ENCODE measurements at places on chromosomes 6 and 20.

DNA sequence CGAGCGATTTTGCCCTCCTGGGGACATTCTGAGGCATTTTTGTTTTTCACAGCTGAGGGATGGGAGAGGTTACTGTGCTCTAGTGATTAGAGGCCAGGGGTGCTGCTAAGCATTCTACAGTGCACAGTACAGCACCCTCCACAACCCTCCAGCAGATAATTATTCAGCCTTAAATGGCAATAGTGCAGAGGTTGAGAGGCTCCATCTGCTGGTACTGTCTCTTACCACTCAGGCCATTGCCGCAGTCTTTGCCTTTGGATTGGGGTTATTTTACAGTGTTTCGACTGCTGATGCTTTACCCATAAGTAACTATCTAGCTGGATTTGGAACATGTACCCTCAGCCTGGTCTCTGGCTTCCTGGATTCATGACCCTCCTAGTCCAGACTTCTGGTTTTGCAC lies 705.3 kb downstream of the KIF16B start:
- H3K4me3 ChIP-seq = no peak overlapping the region
- peaks cover 9% of the 10 kb centered on the region for H3K4me1 ChIP-seq
- H3K27ac ChIP-seq = peak overlapping the region; percentile 17

DNA sequence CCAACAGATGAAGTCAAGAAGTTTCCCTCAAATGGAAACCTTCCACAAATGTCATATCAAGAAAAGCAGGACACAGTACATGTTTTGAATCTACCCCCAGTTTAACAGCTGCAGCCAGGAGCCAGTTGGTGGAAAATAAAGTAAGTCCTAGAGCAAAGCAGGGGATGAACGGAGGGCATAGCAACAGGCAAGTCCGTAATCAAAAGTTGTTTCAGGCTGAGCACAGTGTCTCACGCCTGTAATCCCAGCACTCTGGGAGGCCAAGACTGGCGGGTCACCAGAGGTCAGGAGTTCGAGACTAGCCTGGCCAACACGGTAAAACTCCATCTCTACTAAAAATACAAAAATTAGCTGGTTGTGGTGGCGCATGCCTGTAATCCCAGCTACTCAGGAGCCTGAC lies 2.4 kb upstream of the SALL4 start:
- no peak overlapping the region for H3K27ac ChIP-seq
- H3K4me1 ChIP-seq = peaks cover 15% of the 10 kb centered on the region
- no peaks in the 10 kb centered on the region for H3K36me3 ChIP-seq
- DNase-seq = no peak
- peaks cover 39% of the 10 kb centered on the region for H3K27me3 ChIP-seq

DNA sequence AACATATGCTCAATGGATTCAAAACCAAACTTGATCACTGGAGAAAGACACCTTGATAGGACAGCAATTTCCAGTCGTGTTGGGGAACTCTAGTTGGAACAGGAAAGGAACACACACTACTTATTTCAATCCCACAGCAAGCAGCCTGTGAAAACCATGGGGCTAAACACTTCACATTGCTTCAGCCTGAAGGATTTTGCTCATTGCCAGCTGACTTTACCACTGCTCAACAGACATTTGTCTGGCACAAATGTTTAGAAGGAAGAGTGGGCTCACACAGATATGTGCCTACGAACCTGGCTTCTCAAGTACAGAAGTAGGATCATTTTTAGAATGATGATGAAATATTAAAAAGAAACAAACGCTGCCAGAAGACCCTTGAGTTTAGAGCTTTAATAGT lies 598.1 kb downstream of the PHF3 start:
- H3K4me1 ChIP-seq = no peaks in the 10 kb centered on the region
- no peak overlapping the region for H3K4me3 ChIP-seq
- H3K27ac ChIP-seq = no peak overlapping the region
- no peaks in the 10 kb centered on the region for H3K27me3 ChIP-seq

GRCh38 chr6:43504756-43505593 lies 5.2 kb downstream of the LRRC73 start:
- H3K36me3 ChIP-seq = peaks cover 23% of the 10 kb centered on the region
- peaks cover 18% of the 10 kb centered on the region for H3K27me3 ChIP-seq
- DNase-seq = no peak
- H3K27ac ChIP-seq = no peak overlapping the region
- H3K4me3 ChIP-seq = no peak overlapping the region

- no peak overlapping the region for H3K27ac ChIP-seq
- DNase-seq = no peak
- H3K36me3 ChIP-seq = peaks cover 3% of the 10 kb centered on the region
- no peak overlapping the region for H3K4me3 ChIP-seq
These were observed 194.5 kb upstream of the THEMIS start for GRCh38 chr6:128095362-128095761.

DNA sequence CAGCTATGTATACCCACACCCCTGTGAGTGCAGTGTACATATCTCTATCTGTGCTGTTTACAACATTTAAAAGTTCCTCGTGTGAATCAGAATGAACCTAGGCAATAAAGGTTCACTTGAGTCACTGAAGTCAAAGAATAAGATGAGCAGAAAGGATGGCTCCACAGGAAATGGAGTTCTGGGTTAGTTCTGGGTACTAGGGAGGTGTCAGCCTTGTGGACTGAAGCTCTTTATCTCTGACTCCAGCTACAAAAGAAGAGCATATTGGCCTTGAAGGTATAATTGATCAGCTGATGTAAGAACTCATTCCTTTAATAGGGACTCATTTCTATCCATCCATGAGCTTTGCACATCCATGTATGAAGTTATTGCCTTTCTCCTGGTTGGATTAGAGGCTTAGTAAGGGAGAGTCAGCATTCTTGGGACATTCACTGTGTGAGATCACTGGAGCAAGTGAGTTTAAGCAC lies 73.9 kb upstream of the BACH2 start:
- no peak for DNase-seq
- no peak overlapping the region for H3K27ac ChIP-seq
- H3K4me1 ChIP-seq = peaks cover 21% of the 10 kb centered on the region
- no peak overlapping the region for H3K4me3 ChIP-seq
